ENCODE measurements at places on chromosomes 2 and 18.

GRCh38 chr2:145777297-145777696 is 1257.4 kb upstream of the ZEB2 start:
- DNase-seq: no peak

GRCh38 chr2:156322686-156323231 is 9.8 kb downstream of the NR4A2 start:
- no peak for DNase-seq

DNA sequence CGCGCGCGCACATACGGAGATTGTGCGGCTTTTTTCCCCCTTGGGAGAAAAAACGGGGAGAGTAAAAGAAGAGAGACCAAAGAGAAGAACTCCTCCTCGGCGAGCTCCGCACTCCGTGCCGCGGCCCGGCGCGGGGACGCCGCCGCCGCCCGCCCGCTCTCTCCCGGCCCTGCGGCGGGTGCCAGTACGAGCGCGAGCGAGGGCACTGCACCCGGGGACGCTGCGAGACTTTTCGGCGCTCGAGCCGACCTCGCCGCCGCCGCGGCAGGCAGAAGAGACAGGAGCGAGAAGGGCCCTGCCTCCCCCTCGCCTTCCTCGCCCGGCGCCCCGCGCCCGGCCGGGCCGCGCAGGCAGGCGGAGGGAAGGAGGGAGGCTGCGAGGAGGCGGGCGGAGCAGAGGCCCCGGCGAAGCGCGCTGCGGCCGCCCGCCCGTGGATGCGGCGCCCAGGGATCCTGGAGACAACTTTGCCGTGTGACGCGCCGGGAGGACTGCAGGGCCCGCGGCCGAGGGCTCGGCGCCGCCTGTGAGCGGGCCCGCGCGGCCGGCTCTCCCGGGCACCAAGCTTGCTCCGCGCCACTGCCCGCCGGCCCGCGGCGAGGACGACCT is 857 bp upstream of the INHBB start:
- DNase-seq: peak; percentile 53

GRCh38 chr2:64525317-64525613 is 1.1 kb downstream of the AFTPH start:
- no peak for DNase-seq

DNA sequence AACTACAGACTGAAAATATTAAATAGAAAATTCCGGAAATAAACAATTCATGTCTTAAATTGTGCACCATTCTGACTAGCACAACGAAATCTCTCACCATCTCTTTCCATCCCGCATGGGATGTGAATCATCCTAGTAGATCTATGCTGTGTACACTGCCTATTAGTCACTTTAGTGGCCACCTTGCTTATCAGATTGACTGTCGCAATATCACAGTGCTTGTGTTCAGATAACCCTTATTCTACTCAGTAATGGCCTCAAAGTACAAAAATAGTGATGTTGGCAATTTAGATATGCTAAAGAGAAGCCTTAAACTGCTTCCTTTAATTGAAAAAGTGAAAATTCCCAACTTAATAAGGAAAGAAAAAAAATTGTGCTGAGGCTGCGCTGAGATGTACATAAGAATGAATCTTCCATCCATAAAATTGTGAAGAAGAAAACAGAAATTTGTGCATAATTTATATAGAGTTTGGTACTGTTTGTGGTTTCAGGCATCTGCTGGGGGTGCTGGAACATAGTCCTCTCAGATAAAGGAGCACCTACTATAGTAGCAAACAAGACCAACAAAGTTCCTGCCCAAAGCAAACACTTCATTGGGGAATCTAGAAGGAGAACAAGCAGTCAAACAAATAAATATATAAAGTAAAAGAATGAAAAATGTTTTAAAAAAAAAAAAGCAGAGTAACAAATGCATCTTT is 12.0 kb downstream of the PSMD1 start:
- no peak for DNase-seq

GRCh38 chr2:121090088-121090715 is 194.8 kb downstream of the TFCP2L1 start:
- DNase-seq: no peak

DNA sequence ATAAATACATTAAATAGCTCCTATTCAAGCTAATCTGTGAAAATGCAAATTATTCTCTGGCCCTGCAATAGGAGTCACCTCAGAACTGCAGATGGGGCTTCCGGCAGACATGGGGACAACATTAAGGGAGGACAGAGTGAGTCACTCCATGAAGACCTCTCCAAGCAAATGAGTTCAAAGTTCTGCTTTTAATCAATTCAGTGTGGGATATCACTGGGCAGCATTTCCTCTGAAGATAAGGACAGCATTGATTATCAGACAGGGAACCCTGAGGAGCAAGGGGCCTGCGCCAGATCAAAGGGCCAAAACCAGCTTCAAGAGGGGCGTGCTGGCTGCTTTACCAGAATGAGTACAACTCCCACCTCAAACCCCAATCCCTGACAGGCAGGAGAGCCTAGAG is 356.9 kb upstream of the KLHL29 start:
- no peak for DNase-seq

GRCh38 chr18:49656073-49656692 is 94.3 kb downstream of the LIPG start:
- DNase-seq: no peak

DNA sequence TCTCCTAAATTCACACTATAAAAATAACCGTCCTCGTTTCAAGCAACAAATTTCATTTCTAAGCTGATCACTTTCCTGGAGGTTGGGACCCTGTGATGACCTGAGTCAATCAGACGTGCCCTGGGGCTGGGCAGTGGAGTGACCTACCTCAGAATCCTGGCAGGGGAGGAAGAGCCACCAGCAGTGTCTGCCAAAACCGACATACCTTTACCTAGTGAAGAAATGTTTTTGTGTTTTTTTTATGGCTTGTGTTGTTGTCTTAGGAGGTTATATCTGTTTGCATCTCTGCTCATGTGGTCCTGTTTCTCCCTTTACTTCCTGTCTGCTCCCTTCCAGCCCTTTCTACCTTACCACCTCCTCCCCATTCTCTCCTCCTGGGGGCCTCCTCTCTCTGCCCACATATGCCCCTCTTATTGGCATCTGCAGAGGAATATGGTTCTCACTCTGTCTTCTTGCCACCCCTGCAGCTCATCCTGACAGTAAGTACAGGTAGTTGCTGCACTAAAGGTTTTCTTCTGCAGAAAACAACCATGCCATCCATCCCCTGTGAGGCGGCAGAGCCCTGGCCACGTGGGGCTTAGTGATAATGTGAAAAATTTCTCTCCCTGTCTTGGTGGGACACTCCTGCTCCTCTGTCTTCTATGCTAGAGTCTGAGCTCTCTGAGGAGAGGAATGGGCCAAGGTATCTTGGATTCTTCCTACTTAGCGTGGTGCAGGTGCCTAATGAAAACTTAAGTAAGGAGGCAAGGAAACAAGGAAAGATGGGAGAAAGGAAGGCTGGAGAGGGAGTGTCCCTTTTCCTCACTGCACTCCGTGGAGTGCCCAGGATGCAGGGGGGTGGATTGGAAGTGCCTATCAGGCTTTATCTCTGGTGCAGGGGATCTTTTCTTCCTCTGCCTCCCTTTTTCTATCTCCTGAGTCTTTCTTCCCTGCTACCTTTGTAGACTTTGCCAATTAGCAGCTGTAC is 15.4 kb downstream of the ACOXL start:
- no peak for DNase-seq

DNA sequence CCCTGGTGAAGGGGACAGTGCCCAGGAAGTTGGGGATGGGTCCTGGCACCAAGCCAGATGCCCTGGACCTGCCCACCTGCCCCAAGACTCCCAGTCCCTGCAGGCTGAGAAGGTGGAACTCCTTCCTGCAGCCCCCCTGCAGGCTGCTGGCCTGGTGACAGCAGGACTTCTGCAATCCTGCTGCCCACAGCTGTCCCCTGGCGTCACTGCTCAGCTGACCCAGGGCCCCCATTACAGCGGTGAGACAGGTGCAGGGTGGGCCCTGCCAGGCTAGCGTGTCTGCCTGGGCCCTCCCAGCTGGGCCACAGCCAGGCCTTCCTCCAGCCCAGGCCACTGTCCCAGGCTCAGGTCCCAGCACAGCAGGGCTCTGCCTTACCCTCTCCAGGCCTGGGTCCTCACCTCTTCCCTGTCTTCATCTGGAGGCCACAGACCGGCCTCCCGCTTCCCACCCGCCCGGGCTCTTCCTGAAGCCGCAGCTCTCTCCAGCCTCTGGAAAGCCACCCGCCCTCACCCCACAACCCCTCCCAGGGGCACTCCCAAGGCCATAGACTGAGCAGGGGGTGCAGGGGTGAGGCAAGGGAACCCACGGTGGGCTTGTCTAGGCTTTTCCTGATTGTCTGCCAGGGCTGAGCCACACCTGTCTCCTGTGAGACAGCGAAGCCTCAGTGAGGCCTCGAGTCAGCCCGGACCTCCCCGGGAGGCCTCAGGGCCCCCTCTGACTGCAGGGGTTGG is 8.8 kb upstream of the ERFE start:
- DNase-seq: no peak

GRCh38 chr2:156818221-156818620 is 382.0 kb downstream of the GPD2 start:
- no peak for DNase-seq

DNA sequence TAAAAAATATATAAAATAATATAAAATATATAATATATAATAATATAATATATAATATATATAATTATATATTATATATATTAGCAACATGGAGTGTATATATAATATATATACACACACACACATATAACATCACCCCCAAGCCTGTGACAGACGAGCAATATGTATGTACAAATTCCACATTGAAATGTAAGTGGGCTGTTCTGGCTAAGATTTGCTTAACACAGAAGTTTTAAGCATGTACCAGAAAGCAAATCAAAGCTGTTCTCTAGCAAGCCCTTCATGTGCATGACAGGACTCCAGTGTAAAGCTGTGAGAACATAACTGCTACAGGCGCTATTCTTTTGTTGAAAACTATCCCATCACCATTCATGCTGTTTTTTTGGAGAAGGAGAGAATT is 261.7 kb upstream of the TNP1 start:
- no peak for DNase-seq

- no peak for DNase-seq
Observed at GRCh38 chr18:24208270-24209035, 69.6 kb downstream of the CABYR start.

- no peak for DNase-seq
Observed at GRCh38 chr2:61157371-61158003, 4.5 kb upstream of the C2orf74 start.

DNA sequence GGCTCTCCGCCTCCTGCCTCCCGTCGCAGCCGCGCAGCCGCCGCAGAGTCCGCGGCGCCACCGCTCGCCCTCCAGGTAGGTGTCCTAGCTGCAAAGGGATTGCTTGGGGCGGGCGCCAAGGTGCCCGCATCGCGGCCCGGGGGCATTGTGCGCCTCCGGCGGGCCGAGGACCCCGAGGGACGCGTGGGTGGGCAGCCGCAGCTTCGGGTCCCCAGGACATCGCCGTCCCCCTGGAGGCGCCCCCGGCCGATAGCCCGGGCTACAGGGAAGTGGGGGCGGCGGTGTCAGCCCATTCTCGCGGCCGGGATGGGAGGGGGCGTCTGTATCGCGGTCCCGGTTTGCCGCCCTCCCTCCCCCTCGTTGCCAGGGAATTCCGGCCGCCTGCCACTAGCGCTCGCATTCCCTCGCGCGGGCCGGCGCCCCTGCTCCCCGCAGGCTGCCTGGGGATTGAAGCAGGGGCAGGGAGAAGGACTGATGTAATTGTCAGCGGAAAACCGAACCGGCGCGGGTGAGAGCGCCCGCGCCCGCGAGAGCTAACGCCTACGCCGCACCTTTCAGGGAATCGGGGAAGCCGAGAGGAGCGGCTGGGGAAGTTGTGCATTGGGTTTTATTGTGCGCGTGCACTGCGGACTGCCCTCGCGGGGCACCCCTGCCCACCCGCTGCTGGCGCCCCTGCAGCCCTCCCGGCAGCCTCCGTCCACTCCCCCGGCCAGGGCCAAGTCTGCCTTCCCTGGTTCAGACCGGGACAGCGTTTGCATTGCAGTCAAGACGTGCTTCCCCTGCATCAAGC is 483 bp downstream of the OSBPL6 start:
- peak; percentile 50 for DNase-seq

- no peak for DNase-seq
Observed at GRCh38 chr2:58900246-58901027, 659.3 kb upstream of the FANCL start.

DNA sequence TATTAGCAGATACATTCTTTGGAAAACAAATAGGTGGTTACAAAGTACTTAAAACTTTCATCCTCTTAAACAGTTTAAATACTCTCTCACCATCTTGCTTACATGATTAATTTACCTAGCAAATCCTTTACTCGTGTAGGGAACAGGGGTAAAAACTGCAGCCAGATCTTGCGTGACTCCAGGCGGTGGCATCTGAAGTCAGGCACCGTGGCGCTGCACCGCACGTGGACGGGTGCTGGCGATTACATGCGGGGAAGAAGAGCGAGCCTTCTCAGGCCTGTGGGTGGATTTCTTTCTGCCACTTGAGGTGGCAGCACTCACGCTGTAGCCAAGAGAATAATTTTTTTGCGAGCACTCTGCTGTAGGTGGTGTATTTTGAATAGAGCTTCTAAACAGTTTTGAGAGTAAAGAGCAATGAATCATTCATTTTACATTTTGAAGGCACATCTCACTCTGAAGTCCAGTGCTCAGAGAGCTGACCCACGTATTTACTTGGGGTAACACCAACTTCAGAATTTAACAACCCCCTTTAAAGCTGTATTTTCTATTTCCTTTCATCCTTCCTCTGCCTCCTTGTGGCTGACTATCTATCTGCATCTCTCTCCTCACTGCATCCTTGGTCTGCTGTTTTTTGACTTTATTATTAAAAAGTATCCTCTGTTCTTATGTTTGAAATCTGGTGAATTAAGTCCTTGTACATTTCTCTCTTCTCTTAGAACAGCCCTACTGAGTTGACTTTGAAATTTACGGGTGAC is 68.9 kb downstream of the EPAS1 start:
- DNase-seq: no peak

DNA sequence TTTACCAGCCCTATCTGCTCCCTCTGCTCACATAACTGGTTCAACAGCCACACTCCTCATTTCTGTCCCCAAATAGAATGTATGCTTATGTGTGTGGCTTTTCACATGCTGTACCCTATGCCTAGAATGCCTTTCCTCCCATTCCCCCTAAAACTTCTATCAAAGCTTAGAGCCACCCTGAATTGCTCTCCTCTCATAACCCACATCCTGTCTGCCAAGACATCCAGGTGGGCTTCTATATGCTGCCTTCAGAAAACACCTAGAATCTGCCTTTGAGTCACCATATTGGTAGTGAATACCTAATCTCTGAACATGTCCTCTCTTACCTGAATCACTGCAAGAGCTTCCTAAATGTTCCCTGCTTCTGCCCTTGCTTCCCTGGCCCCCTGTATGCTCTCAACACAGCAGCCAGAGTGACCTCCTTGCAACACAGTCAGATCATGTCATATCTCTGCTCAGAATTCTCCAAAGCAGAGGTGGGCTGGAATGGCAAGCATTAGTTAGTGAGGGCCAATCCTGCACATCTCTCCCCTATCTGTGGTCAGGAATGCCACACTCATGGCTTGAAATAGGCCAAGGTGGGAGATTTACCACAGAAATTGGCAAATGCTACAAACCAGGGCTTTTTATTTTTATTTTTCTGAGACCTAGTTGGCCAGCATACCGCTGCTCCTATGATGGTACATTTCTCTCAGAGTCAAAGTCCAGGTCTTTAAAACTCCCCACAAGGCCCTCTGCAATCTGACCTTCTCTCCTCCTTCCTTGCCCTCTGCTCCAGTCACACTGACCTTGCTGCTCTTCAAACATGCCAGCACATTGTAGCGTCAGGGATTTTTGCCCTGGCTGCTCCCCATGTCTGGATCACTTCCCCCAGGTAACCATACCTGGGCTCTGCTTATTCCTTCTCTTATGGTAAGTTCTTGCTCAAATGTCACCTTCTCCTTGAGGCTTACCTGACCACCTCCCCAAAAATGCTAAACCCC is 111.8 kb upstream of the STON1 start:
- DNase-seq: no peak
